KBM-7 (cell line): ENCODE measurements at places on chromosomes 1 and 21.

- DNase-seq: no peak
Observed at GRCh38 chr1:203104789-203105390, 19.1 kb upstream of the MYOG start.

GRCh38 chr1:198741744-198742143 is 102.9 kb downstream of the PTPRC start:
- no peak for DNase-seq

DNA sequence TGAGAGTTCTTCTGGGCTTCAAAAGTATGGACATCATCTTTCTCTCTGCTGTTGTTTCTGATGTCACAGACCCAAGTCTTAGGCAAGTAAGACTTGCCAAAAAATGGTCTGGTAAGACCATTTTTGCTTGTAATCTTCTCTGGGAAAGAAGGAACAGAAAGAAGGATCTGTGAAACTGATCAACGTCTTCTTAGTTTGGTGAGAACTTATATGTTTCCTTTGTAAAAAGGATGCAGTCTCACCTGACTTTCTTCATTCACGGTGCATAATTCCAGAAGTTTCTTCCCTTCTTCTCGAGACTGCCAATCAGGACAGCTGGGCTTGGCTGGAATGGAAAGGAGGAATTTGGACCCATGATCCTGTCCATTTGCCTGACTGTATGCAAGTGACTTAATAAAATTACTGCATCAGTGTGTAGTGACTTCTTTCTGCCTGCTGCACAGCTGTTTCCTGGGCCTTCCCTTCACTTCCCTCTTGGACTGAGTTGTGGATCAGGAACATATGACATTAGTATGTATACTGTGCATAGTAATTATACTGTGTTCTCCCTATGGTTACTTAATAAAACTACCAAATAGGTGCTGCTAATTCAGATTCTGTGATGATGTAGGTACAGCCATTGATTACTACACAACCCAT is 7.6 kb upstream of the DENND1B start:
- no peak for DNase-seq

DNA sequence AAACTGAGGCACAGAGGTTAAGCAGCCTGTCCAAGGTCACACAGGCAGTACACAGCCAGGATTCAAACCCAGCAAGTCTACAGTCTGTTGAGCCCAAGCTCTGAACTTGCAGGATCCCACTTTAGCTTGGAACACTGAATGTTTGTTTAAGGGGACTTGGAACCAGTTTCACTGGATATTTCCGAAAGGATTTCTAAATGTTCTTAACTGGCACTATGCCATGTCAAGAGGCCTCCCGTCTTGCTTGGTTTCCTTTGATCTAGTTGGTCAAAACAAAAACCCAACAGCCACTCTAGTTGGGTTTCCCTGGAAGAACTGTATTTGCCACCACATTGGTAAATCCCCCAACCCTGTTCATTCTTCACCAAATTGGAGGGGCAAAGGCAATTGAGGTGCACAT is 317.6 kb upstream of the KAZN start:
- DNase-seq: no peak

DNA sequence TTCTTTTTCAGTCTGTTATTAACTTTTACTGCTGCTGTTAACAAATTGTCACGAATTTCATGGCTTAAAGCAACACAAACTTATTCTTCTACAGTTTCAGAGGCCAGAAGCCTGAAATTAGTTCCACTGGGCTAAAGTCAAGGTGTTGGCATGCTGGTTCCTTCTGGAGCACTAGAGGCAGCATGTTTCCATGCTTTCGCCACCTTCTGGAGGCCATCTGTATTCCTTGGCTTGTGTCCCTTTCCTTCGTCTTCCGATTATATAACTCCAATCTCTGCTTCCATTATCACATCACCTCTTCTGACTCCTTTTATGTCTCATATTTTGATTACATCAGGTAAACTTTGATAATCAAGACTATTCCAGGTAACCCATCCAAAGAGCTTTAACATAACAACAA is 1742.1 kb downstream of the BRINP3 start:
- DNase-seq: no peak

GRCh38 chr1:64061430-64062104 is 141.9 kb upstream of the UBE2U start:
- DNase-seq: no peak

DNA sequence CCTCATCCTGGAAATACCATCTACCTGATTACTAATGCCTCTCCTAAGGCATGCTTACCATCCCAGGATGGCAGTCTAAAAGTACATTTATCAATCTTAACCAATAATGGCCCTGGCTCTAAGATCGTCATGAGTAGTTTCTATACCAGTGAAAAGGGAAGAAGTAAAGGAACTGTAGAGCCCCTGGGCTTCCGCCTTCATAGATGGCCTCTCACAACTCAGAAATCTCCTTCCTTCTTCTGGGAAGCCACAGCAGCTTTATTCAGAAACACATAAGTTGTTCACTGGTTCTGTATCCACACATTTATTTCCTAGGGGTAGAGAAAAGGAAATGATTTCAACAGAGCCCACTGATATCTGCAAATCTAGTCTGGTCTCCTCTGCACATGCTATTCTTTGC is 41.0 kb upstream of the CD5L start:
- DNase-seq: no peak

- DNase-seq: no peak
Observed at GRCh38 chr1:21381354-21381753, 58.6 kb upstream of the NBPF3 start.

- DNase-seq: peak; percentile 65
Observed at GRCh38 chr1:153355445-153356071, 2.1 kb upstream of the S100A9 start.

DNA sequence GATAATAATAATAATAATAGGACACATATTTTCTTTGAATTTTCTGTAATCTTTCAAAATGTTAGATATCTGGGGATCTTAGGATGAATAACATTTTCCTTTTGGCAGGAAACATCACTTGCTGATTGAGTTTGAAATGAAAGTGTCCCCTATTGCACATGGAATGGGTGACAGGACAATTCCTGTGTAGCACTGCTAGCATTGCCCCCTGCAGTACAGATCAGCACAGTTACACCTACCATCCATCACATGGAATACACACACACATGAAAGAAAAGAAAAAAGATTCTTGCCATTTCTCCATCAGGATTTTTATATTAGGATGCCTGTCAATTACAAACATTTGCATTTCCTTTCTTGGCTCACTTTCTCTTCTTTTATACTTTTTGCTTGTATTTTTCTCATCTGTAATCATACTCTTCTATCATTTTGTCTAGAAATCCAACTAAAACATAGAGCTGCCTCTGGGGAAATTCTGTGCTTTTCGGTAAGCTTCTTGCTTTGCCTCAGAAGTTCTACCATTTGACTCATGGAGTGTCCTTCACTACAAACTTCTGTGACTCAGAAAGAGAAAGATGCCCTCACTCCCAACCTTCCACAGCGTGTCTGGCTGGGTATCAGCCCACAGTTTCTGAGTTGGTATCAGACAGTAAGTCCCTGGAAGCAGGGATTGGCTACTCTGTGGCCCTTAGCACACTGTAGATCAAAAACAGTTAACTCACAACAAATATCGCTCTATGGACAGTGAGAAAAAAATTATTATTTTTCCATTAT is 641.2 kb downstream of the PTPRC start:
- no peak for DNase-seq

GRCh38 chr1:5298376-5298775 is 644.0 kb downstream of the AJAP1 start:
- DNase-seq: no peak

DNA sequence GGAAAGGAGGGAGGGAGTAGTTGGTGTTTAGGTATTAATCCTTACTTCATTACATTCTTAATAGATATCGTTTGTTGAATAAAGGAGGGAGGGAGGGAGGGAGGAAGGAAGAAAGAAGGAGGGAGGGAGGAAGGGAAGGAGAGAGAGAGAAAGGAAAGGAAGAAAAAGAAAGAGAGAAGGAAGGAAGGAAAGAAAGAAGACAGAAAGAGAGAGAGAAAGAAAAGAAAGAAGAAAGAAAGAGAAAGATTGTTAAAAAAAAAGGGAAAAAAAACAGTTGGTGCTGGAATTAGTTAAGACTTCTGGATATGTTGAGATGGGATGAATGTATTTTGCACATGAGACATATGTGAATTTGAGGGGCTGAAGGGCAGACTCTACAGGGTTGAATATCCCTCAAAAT is 44.1 kb upstream of the ZSWIM5 start:
- DNase-seq: no peak

DNA sequence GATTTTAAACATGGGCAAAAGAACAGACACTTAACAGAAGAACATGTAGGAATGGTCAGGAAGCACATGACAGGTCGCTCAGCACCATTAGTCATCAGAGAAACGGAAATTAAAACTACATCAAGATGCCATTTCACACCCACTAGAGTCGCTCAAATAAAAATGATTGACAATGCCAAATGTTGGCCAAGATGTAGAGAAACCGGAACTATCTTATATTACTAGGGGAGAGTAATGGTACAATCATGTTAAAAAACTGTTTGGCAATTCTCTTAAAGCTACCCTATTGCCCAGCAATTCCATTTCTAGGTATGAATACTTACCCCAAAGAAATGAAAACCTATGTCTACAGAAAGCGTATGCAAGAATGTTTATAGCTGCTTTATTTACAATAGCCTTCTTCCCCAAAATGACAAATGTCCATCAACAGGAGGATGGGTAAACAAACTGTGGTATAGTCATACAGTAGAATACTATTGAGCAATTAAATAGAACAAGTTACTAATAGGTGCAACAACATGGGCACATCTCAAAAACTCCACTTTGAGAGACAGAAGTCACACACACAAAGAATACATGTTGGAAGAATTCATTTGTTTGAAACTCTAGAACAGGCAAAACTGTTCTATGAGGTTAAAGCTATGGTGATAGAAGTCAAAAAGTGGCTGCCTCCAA is 92.8 kb downstream of the ETS2 start:
- peak; percentile 36 for DNase-seq

GRCh38 chr1:44784094-44785028 is 3.6 kb downstream of the BEST4 start:
- DNase-seq: no peak

- DNase-seq: no peak
Observed at GRCh38 chr1:231069333-231069732, 29.3 kb upstream of the FAM89A start.

- no peak for DNase-seq
Observed at GRCh38 chr1:59094001-59094400, 202.9 kb upstream of the FGGY start.

- peak; percentile 67 for DNase-seq
Observed at GRCh38 chr1:24694380-24694843, 50.8 kb upstream of the CLIC4 start.

- no peak for DNase-seq
Observed at GRCh38 chr1:245116751-245117150, 38.0 kb upstream of the KIF26B start.

DNA sequence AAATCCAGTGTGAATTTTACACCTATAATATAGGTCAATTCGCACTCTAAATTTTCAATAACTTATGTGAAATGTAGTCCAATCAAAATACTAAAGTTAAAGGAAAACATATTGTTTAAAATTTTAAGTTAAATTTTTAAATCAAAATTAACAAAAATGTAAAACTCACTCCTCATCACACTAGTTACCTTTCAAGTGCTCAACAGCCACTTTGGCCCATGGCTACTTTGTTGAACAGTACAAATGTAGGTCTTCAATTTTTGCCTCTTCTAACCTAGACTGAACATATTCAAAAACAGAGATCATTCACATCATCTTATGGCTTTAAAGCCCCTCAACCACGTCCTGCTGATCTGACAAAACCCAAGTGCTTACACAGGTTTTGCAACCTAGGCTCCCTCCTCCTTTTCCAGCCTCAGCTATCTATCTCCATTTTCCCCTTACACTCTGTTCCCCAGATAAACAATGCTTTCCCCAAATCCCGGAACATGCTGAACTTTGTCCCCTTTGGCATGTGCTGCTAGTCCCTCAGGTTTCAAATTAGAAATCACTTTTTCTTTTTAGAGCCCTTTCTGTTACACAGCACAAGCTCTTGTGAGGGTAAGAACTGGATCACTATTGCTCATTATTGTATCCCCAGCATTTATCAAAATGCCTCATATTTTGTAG is 110.6 kb downstream of the AKT3 start:
- no peak for DNase-seq

- no peak for DNase-seq
Observed at GRCh38 chr1:71490432-71490831, 409.6 kb upstream of the ZRANB2 start.

DNA sequence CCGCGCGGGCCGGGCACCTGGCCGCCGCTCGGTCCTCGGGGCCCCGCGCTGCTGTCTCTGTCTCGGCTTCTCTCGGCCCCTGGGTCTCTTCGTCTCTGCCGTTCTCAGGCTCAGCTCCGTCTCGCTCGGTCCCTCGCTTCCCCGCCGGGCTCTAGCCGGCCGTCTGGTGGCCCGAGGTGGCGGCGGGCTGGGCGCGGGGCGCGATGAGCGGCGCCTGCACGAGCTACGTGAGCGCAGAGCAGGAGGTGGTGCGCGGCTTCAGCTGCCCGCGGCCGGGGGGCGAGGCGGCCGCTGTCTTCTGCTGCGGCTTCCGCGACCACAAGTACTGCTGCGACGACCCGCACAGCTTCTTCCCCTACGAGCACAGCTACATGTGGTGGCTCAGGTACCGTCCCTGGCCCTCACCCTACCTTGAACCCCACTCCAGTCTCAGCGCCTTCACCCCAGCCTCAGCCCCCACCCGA is 355 bp downstream of the SHISAL2A start:
- no peak for DNase-seq

DNA sequence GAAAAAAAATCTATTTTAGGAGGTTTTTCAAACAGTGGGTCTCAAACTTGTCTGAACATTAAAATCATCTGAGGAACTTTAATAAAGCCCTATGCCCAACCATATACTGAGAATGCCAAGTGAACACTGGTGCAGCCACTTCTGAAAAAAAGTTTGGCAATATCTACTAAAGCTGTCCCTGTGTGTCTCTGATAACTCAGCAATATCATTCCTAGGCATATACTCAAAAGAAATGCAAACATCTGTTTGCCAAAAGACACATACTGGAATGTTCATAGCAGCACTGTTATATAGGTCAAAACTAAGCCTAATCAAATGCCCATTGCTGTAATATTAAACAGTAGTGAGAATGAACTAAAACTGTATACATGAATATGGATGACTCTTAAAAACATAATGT is 74.2 kb upstream of the RGS4 start:
- DNase-seq: no peak

DNA sequence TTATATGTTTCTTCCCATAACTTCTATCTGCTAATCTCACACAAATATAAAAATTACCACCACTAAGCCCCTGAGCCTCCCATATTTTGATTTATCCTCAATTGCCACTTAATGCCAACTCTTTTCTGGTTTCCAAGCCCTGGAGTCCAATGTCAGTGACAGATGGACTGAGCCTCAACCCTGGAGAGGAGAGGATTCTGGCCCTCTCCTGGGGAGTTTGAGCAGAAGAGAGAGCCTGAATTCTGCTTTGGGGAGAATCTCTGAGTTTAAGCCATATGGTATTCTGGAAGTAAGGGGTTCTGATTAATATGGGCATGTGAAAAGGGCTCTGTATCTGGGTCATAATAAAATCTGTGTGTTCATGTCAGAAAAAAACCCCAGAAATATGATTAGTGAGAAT is 8.5 kb downstream of the CADM3 start:
- DNase-seq: no peak
